Vagina (tissue), 2 donors: ENCODE measurements at places on chromosomes 16 and 17.

DNA sequence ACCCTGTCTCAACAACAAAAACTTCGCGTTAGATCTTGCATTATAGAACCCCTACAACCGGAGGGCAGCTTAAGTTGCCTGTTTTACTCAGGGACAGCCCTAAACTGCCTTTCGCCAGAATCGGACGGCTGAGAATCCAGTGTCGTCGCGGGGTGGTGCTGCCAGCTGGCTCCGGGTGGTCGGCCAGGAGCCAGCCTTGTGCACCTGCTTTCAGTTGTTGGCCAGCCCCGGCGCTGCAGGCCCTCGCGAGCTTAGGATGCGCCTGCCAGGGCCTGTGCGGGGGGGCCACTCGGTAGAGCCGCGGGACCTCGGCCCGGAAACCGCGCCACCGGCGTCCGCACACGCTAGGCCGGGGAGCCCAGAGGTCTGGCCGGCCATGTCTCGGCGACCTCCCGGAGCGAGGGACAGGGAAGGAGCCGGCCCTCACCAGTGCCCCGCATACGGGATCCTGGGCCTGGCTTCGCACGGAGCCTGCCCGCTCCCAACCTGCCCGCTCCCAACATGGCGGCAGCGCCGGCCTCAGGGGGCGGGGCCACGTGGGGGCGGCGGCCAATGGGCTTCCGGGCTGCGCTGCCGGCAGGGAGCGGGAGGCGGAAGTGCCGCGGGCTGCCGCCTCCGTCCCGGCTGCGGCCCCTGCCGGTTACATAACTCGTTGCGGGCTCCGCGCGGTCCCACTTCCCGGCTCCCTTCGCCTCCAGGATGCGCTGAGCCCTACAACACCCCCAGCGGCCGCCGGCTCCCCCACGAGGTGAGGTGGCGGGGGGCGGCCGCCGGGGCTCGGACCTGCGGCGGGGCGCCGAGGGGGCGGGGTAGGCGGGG lies 14.2 kb downstream of the NAA60 start:
- no peak for DNase-seq

- DNase-seq, result no peak
Measured at GRCh38 chr16:3983081-3983520, 102.6 kb upstream of the CREBBP start.

- DNase-seq, result no peak
Measured at GRCh38 chr17:8856869-8857575, 10.5 kb downstream of the PIK3R6 start.

DNA sequence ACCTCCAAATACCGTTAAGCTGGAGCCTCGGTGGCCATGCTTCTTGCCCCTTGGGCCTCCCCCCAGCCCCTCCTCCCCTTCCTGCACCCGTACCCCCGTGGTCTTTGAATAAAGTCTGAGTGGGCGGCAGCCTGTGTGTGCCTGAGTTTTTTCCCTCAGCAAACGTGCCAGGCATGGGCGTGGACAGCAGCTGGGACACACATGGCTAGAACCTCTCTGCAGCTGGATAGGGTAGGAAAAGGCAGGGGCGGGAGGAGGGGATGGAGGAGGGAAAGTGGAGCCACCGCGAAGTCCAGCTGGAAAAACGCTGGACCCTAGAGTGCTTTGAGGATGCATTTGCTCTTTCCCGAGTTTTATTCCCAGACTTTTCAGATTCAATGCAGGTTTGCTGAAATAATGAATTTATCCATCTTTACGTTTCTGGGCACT lies 928 bp downstream of the HBA1 start:
- DNase-seq, result no peak

GRCh38 chr17:4499431-4500190 lies 930 bp downstream of the SPNS2 start:
- DNase-seq, result no peak

- DNase-seq, result no peak
Measured at GRCh38 chr16:56108724-56109123, 82.6 kb upstream of the GNAO1 start.

DNA sequence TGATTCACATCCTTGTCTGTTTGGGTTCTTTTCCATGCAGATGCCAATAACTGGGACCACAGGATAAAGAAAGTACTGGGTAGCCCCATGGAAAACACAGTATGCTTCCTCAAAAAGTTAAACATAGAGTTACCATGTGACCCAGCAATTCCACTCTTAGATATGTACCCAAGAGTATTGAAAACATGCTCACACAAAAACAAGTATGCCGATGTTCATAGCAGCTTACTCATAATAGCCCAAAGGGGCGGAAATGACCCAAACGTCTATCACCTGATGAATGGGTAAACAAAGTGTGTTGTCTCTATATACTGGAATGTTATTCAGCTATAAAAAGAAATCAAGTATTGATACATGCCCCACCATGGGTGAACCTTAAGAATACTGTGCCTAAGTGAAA lies 55.4 kb downstream of the CYB5B start:
- DNase-seq, result no peak

- no peak for DNase-seq
Measured at GRCh38 chr17:41655611-41656111, 31.3 kb upstream of the KRT17 start.

GRCh38 chr17:27268394-27269085 lies 25.4 kb upstream of the WSB1 start:
- DNase-seq, result no peak

- no peak for DNase-seq
Measured at GRCh38 chr17:15303268-15303667, 38.1 kb downstream of the TEKT3 start.

- DNase-seq, result no peak
Measured at GRCh38 chr16:75868636-75869632, 142.6 kb upstream of the CPHXL start.

GRCh38 chr16:20822521-20823325 lies 16.4 kb downstream of the REXO5 start:
- DNase-seq, result no peak

GRCh38 chr16:3256146-3256865 lies at the start of gene MEFV:
Gene MEFV, minus strand, starts transcription at chr16:3256633. Its CDS starts 46 bp downstream, at chr16:3256587.
- DNase-seq, result no peak

- DNase-seq, result no peak
Measured at GRCh38 chr16:359871-360697, 7.6 kb upstream of the AXIN1 start.

DNA sequence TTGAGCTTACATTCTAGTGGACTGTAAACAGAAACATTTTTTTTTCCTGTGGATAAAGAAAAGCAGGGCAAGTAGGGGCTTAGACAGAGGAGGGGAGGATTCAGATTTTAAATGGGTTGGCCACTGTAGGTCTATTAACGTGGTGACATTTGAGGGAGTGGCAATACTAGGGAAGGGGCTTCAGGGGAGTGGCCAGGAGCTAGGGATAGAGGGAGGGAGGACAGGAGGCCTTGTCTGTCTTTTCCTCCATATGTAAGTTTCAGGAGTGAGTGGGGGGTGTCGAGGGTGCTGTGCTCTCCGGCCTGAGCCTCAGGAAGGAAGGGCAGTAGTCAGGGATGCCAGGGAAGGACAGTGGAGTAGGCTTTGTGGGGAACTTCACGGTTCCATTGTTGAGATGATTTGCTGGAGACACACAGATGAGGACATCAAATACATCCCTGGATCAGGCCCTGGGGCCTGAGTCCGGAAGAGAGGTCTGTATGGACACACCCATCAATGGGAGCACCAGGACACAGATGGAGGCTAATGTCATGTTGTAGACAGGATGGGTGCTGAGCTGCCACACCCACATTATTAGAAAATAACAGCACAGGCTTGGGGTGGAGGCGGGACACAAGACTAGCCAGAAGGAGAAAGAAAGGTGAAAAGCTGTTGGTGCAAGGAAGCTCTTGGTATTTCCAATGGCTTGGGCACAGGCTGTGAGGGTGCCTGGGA lies 6.5 kb upstream of the HBM start:
- no peak for DNase-seq

DNA sequence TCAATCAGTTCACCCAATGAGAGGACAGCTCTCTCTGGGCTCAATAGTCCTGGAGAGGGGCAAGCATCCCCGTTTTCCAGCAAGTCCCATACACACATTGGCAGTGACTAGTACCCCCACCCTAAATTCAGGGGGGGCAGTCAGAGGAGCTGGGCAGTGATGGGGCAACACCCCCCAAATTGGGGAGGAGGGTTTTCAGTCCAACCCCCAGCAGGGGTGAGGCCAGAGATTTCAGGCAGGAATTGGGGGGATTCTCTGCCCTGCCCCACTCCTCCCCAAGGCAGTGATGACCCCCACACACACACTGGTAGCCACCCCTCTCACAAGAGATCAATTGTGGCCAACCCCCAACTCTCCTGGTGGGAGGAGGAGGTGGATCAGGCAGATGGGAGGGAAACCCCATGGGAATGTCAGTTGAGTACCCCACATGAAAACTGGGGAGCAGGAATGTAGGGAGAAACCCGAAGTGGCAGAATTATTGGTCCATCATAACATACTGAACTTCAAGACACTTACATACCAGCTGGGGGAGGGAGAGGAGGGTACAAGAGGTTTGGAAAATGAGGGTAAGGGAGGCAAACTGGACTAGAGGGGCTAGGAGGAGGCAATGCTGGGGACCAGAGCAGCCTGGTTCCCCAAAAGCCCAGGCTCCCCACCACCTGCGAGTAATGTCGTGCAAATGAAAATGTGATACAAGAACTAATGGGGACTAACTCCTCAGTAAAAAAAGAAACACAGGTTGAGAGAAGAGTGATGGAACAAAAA lies 3.1 kb downstream of the VAMP2 start:
- no peak for DNase-seq

GRCh38 chr16:57539072-57539796 lies 2.9 kb upstream of the CCDC102A start:
- peak; percentile 56 for DNase-seq

GRCh38 chr17:37770631-37771518 lies 26.0 kb upstream of the HNF1B start:
- DNase-seq, result no peak

DNA sequence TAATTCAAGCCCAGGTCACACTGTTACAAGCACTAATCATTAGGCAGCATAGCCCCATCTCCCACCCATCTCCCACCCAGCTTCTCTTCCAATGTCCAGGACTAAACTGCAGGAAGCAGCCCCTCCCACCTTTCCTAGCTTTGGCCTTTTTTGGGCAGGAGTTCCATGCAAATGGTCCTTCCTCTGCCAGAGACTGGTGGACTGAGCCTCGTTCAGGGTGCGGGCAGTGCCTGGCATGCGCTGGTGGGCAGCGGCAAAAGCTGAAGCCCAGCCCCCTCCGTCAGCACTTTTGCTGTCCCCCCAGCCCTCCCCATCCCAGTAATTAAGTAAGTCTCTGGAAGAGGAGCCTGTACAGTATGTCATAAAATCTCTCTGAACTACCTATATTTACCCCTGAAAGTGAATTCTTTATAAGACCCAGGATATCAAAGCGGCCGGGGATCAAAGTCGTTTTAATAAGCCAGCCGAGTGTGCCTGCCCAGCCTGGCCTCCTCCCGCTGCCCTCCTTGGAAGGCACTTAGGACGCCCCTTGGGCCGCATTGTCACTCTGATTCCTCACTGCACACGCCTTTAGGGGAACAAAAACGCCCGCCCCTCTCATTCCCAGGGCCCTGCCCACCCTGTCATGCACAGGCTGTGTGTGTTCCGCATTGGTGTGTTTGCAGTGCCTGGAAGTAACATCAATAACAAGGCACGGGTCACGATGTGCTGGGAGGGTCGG lies 109.9 kb downstream of the IRX5 start:
- DNase-seq, result peak; percentile 72

GRCh38 chr17:41492771-41493170 lies 3.1 kb upstream of the KRT36 start:
- no peak for DNase-seq

DNA sequence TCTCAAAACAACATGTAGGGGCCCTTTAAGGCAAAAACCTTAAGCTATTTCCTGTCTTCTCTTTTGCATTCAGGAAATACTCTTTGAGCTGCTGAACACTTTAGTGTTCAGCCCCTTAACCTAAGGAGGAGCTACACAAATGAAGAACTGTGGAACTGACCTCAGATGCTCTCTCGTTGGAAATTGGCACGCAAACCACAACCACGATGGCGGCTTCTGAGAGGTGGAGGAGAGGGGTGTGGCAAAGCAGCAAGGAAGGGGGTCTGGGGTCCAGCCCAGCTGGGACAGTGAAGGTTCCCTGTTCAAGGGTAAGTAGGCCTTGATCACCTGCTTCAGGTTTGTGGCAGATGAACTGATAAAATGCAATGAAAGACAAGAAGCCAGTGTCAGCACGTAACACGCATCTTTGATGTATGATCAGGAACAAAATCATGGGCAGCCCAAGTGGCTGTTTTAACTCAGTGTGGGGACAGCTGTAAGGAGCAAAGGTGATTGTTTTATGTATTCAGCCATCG lies 291.6 kb upstream of the TNRC6C start:
- DNase-seq, result no peak

DNA sequence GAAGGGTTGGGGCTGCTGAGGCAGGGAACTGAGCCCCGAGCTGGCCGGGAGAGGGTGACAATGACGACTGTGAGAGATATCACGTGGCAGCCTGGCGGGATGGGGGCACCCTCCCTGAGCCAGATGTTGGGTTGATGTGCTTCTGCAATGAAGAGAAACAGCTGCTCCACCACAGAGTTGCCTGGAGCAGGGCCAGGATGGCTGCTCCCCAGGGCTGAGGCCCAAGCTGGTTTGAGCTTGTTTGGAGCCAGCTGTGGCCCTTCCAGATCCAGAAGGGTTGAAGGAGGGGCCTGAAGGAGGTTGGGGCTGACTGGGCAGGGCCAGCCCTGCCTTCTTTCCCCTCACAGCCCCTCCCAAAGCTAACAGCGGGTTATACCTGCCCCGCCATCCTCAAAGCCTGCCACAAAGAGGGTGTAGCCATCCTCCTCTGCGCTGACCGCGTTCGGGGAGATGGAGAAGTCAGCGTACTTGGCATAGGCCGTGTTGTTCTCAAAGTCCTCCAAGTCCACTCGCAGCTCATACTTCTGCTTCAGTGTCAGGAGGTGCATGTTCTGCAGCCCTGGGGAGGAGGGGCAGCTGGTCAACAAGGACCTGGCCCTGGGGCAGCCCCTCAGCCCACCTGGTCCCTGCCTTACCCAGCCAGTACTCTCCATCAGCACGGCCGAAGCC lies 2.1 kb downstream of the MFAP4 start:
- no peak for DNase-seq

- DNase-seq, result no peak
Measured at GRCh38 chr17:77462553-77463497, 322.1 kb downstream of the SEC14L1 start.

GRCh38 chr16:88062341-88063210 lies 111.3 kb downstream of the BANP start:
- DNase-seq, result no peak

- no peak for DNase-seq
Measured at GRCh38 chr17:63843910-63844677, 1.6 kb upstream of the SMARCD2 start.

DNA sequence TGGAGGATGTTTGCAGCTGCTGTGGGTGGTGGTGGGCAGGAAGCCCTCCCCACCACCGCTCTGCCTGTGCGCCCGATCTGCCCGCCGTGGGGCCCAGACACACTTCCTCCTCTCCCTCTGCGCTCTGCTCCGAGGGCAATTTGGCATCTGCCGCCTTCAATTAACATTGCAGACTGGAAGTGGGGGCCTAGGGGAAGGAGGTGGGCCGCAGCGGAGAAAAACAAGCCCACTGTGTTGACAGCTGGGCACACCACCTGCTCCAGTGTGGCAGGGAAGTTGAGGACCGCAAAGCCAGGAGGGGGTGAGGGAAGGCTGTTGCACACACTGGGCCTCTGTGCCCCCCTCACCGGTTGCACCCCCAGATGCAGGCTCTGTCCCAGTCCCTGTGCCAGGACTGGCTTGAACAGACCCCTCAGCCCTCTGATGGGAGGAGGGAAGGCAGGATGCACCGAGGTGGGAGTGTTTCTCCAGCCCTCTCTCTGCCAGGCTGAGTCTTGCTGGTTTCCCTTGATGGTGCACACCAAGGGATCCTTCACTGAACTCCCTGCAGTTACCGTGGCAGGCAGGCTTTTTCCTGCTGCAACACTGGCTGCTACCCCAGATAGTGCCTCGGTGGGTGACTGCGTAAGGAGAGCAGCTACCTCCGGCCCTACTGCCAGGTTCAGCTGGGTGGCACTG lies 72.8 kb upstream of the MED9 start:
- no peak for DNase-seq
